ENCODE measurements at places on chromosomes 1 and 21.

GRCh38 chr1:229101011-229101871 is 169.7 kb upstream of the RAB4A start:
- DNase-seq: no peak

DNA sequence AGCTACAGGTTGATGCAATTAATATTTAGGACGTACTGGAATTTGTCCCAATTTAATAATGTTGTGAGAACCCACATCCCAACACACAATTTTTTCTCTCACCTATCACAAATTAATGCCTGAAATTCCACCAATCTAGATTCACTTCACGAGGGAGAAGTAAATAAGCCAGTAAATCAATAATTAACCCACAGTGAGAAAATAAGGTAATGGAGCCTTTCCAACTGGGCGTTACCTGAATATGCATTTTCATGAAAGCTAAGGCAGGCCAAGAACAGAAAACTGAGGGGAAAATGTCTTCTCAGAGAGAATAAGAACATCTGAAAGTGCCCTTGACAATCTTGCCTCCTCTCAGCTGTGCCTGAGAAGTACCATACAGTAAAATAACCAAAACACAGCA is 240.8 kb upstream of the NR5A2 start:
- DNase-seq: no peak

DNA sequence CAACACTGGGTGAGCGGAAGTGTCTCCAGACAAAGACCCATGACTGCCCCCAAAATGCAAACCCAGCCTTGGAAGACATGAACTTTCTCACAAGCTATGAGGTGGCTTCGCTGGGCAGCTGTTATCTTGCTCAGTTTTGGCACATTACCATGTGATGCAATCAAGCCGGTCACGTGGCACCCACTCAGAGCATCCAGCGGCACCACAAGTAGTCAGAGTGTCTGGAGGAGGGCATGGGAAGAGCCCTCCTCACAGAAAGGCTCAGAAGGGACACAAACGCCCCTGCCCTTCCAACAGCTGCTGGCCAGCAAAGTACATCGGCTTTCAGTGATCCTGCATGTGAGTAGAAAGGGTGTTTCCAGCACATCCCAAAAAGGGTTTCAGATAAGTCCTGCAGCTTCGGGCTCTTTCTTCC is 145.5 kb upstream of the IRF2BP2 start:
- no peak for DNase-seq

- DNase-seq: peak; percentile 51
Measured at GRCh38 chr1:67336783-67337182, 29.1 kb downstream of the IL12RB2 start.

DNA sequence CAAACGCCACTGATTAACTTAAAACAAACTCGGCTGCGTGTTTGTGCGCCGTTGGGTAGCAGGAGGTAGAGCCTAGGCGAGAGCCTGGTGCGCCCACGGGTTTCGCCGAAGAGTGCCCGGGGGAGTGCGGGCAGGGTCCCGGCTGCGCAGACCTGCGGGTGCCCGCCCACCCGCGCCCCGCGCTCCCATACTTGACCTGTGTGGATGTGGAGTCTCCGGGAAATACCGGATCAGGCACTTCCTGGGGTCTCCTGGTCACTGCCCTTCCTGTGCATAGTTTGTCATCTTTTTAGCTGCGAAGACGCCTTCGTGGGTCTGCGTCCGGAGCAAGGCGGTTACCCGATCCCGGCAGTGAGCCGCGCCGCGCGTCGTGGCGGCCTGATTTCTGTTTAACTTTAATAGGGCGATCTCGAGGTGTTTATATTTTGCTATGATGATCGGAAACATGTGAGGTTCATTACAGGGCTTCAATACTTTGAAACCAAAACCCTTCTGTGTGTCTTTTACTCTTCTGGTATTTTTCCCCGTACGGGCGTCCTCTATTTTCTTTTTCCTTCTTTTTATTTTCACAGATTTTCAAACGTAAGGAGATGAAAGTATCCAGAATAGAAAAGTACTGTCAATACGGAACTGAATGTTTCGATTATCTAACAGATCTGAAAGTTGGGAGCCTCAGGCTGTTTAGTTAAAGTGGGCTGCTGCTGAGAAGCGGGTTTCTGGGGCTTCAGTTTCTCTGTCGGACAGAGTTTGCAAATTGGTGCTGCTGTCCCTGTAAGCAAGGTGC is 15.2 kb downstream of the NR5A2 start:
- no peak for DNase-seq

DNA sequence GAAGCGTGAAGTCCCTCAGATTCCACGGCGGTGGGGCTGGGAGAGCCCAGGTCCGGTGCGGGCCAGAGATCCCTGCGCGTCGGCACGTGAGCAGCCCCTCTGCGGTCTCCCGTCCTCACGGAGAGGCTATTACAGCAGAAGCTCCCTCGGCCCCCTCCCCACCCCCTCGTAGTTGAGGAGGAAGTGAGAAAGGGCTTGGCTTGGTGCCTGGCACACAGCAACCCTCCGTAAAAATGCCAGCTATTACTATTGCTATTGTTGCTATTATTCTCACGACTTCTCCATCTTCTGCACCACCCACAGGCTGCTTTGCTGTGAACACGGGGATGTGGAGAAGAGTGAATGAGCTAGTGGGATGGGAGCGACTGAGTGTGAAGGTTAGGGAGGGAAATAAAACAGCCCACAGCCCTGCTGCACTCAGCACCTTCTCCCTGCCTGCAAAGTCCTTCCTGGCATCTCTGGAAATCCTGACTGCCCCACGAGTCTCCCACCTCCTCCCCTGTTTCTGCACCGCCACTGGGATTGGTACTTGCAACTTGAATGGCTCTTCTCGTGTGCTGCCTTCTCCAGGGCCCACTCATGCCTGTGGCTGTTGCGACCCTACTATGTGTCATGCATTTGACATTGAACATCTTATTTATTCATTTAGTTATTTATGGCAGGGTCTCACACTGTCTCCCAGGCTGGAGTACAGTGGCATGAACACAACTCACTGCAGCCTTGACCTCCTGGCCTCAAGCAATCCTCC is 26.6 kb downstream of the ZBTB18 start:
- DNase-seq: no peak

- DNase-seq: no peak
Measured at GRCh38 chr1:24506691-24507381, 4.2 kb downstream of the RCAN3 start.

- DNase-seq: no peak
Measured at GRCh38 chr1:245710961-245711903, 556.4 kb downstream of the KIF26B start.

DNA sequence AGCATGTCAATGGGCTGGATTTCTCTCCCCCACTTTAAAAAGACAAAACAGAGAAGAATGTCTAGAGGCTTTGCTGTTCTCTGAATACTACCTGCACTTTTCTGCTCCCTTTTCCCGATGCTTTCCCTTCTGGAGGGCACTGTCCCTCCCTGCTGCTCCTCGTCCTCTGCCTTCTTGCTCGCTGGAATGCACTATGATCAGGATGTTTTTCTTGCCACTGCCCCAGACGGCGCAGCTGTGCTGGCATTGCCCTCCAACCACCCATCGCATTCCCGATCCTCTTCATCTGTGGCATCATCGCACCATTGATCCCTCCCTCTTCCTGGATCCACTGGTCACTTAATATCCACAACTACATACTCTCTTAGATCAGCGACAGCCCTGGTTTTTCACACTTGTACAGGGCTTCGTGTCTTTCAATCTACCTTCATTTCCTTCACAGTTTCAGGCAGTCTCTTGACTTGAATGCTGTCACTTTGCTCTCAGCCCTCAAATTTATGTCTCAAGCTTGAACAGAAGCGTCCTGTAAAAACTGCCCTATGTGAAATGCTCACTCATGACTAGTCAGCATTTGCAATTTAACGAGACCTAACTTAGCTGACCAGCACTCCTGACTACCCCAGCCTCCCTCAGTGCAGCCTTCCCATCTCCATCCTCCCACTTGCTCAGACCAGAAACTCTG is 3.5 kb upstream of the OR11L1 start:
- no peak for DNase-seq

- DNase-seq: no peak
Measured at GRCh38 chr1:22741118-22741517, 30.5 kb downstream of the EPHB2 start.

DNA sequence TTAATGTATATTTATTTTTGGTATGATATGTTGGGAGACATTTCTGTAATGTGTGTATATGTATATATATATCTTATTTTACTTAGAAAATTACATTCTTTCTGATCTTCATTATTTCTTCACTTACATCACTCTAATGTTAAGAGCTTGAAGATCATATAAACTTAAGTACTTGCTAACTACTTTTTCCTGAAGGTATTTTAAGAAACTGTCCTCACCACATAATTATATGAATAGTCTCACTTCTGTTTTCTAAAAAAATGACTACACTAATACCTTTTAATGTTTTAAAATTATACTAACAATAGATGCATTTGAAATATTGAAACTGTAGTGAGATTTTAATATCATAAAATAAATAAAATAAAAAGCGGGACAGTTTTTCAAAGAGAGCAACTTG is 377.1 kb downstream of the LRRIQ3 start:
- DNase-seq: no peak

DNA sequence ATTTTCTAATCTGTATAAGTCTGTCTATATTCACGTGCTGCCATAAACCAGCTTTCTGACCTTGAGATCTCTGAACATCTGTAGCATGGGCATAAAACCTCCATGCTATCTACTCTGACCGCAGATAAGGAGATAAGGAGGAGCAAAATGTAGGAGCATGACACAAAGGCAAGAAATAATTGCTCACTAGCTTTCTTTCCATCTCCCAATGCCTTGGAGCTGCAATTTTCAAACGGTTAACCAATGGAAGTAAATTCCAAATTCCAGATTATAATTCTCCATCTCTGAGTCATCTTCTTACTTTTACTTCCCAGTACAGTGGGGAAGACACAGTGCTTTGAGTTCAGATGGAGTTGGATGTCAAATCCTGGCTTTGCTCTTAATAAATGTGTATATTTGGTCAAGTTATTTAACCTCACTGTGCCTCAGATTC is 41.6 kb downstream of the CD58 start:
- DNase-seq: no peak

DNA sequence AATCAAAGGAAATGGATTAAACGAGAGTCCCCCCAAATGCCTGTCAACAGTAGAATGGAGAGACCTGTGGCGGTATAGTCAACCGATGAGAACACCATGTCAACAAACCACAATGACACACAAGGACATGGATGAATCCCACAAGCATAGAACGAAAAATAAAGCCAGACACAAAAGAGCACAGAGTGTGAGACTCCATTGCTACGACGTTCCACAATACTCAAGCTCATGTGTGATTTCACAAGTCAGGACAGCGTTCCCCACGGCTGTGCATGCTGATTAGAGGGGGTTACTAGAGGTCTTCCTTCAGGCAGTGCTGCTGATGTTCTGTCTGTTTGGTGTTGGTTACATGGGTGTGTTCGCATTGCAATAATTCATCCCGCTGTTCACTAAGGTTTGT is 5.8 kb upstream of the PLA2G2D start:
- no peak for DNase-seq

GRCh38 chr21:36915014-36915695 is 51.3 kb downstream of the HLCS start:
- no peak for DNase-seq

DNA sequence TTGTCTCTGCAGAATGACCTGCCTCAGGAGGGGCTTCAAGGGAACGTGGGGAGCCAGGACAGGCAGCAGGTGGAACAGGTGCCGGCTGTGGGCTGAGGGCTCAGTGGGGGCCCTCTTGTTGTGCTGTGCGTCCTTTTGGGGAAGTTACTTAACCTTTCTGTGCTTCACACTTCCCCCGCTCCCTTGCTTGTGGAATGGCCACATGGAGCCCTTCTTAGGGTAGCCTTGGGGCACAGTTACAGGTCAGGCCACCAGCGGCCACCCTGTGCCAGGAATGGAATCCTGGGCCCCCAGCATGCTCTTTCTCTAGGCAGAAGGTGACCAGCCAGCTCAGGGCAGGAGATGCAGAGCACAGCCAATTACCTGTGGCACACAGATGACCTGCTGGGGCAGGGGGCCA is 2.6 kb downstream of the IKBKE start:
- DNase-seq: no peak

GRCh38 chr21:30227633-30228404 is 11.9 kb upstream of the CLDN8 start:
- no peak for DNase-seq

DNA sequence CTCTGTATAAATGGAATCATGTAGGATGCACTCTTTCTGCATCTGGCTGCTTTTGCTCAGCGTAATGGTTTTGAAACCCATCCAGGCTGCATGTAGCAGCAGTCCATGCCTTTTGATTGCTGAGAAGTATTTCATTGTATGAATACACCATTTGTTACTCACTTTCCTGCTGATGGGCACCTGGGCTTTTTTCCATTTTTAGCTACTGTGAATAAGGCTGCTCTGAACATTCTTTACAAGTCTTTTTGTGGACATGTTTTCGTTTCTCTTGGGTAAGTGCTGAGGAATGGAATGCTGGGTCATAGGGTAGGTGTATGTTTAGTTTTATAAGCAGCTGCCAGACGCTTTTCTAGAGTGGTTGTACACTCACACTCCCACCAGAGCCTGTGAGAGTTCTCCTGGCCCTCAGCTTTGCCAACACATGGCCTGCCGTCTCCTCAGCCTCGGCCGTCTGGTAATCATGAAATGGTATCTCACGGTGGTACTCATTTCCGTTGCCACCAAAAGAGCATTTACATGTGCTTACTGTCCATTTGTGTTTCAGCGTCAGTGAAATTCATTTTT is 22.7 kb downstream of the SLX9 start:
- no peak for DNase-seq

DNA sequence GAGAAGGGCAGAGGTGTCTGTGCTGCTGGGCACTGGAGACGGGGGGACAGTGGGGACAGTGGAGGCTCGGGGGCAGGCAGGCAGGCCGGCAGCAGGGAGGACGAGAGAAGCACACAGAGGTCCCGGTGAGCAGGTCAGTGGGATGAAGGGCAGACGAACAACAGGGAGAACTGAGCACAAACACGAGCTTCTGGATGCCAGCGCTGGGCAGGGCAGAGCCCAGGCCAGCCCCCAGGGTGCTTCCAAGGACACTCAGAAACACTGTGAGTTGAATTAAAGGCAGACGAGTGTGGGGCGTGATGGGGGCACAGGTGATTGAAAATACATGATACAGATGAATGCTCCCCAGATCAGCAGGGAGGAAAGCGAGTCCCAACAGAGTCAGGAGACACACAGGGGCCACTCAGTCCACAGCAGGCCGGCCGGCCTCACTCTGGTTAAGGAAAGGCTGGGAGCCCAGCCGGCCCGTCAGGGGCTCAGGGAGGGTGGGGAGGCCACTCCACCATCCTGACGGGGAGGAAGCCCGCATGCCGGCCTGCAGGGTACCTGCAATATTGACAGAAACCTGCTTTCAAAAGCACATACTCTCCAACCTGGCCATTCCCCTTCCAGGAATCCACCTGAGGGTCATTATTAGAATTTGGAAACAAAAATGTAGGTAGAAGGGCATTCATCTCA is 14.1 kb downstream of the SLC19A1 start:
- no peak for DNase-seq

- DNase-seq: no peak
Measured at GRCh38 chr1:161505686-161506085, 429 bp downstream of the FCGR2A start.

DNA sequence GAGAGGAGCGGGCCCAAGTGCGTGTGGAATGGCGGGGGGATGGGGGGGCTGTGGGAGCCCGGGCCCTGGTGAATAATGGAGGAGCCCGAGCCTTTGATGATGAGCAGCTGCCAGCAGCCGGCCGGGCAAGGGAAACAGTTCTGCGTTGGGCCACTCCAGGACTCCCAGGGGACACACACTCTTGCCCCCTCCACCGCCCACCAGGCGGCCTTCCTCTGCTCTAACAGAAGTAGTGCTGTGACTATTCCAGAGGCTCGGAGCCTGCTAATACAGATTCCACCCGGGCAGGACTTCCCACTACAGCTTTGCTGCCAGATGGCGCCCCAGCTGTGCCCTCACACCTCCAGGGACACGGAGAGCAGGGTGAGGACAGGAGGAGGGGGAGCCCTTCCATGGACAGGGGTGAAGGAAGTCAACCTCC is 48.2 kb upstream of the LRP8 start:
- DNase-seq: no peak
